ENCODE measurements at places on chromosomes 1 and 21.

DNA sequence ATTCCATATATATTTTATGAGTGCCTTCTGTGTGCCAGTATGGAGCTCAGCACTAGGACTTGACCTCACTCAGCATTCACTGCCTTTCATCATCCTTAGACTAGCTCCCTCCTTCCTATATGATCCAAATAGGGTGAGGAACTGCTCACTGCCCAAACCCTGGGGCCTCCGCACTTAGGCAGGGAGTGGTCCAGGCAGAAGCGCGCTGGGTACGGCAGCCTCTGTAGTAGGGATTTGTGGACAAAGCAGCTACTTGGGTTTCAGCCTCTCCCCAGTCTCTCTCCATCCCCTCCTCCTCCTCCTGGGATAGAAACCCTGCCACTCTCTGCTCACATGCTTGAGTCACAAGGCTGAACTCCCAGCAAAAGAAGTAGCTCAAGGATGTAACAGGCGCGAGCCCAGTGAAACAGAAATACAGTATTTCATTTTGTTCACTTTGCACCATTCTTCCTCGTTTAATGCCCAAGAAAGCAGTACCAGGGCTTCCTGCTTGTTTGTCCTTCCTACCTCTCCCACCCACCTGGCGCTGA, 32.9 kb downstream of the PLEKHA6 start:
- no peak for DNase-seq

GRCh38 chr1:25804244-25804963, 4.4 kb downstream of the SELENON start:
- DNase-seq = no peak

DNA sequence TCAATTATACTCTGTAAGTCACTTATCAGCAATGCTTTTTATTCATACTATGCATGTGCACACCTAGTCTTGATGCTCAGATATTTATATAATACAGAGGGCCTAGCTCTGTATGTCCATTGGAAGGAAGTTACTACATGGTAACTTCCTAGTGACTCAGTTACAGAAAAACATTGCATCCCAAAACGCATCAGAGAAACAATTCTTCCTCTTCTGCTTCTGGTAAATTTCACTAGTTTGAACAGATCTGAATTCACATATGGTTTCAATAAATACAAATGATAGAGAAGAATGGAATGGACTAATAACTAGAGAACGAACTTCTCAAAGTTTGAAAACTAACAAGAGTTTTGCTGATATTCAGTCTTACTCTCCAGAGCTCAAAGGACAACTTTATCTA, 811.3 kb upstream of the ADGRL2 start:
- DNase-seq = no peak

DNA sequence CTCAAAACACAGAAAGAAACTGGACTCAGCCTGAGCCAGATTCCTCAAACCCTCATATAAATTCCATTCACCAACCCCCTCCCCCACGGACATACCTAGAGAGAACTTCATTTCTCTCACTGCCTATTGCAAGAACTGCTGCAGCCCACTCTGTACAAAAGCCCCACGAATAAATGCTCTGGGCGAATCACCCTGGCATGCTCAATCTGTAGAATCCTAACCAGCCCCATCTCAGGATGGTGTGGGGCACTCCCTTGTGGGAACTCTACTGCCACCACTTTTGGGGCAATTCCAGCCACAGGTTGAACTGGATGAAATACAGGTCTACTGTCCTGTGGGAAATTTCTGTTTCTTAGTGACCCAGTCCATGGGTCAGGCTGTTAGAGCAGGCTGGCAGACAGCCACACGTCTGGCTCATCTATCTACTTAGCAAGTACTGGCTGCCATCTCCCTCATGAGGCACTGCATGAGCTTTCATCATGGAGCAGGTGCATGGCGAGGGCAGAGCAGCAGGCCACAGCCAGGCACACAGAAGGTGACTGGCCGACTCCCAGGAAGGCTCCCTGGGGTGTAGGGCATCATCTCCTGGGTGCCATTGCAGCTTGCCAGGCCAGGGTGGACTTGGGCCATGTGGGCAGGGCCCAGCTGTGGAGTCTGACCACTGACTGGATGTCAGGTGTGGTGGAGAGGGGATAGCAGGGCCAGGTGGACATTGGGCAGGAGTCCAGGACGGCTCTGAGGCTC, 1.6 kb upstream of the C1orf35 start:
- DNase-seq = no peak

GRCh38 chr21:36860736-36861594, 105.5 kb downstream of the HLCS start:
- DNase-seq = no peak

GRCh38 chr1:157438146-157438545, 114.2 kb downstream of the FCRL5 start:
- DNase-seq = no peak

DNA sequence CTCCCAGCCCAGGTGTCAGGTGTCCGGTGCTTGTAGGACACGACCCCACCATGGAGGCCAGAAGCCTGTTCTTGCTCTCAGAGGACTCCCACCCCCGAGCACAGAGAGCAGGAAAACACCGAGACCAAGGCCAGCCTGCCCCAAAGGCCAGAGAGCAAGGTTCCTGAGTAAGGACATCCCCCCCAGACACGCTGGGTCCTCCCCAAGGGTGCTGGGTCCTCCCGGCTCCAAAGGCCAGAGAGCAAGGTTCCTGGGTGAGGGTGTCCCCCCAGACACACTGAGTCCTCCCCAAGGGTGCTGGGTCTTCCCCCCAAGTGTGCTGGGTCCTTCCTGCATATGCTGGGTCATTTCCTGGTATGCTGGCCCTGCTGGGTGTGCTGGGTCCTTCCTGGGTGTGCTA, 40.0 kb downstream of the MEGF6 start:
- no peak for DNase-seq

DNA sequence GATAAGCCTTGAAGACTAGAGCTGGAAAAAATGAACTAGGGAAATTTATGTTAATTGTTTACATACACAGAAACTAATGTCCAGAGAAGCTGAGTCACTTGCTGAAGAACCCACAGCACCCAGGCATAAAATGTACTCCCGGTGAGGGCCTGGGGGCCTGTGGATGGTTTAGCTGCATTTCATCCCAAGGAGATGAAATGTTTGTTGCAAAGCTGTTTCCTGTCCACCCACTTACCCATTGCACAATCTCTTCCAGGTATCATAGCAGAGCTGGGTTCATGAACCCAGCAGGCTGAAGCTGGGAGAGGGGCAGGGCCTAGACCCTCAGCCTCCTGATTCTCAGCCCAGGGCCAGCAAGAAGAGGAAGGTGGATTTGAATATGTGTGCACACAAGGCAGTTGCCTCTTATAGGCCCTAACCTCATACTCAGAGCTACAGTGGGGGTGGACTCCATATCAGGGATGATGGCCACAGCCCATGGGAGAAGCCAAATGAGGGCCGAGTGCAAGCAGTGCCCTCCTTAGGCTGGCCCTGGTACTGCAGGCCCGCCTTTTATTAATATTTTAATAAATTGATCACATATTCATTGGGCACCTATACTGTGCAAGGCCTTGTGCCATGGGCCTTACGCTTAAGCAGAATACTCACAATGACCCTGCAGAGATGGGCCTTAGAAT, 110.8 kb downstream of the LACTBL1 start:
- no peak for DNase-seq

GRCh38 chr1:174451408-174451807, 3.6 kb downstream of the GPR52 start:
- DNase-seq = no peak

- DNase-seq = no peak
Measured at GRCh38 chr1:180898441-180899219, 14.1 kb upstream of the KIAA1614 start.

DNA sequence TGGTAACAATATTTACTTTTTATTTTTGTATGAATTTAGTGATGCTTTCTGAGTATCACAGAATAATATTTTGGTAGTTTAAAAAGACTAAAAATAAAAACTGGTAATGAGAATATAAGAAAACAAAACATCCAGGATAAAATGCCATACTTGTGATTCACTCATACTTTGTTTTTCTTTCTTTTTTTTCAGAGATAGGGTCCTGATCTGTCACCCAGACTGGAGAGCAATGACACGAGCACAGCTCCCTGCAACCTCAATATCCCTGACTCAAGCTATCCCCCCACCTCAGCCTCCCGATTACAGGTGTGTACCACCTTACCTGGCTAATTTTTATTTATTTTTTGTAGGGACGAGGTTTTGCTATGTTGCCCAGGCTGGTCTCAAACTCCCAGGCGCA, 64.2 kb upstream of the ADAM30 start:
- DNase-seq = no peak

DNA sequence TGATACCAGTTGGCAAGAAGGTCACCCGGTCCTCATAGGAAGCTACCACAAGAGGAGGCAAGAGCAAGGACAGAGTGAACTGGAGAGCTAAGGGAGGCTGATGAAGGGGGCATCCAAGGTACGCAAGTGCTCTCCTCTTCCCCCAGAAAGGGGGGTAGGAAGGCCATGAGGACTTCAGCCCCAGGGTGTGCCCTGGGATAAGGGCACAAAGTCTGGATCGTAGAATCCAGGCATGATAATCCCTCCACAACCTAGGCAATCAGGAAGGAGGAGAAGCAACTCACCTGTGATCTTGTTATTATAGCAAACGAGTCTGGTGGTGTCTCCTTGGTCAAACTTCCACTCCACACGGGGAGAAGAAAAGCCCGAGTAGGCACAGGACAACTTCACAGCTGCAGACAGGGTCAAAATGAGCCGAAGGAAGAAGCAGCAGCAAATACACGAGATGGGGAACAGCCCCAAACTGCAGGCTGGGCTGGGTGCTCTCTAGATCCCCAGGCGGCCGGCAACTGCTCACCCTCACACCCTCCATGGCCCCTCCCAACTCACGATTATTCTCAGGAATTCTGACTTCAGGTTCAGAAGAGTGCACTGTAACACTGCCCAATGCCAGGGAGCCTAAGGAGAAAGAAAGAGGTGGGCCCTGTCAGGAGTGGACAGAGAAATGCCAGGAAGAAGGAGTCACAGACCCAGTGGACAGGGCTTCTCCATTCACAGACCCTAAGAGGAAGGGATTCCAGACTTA, 20.0 kb downstream of the F11R start:
- no peak for DNase-seq

GRCh38 chr1:54080598-54081049, 27.2 kb downstream of the TCEANC2 start:
- no peak for DNase-seq

Measured in activated CD4-positive, CD25-positive, alpha-beta regulatory T cell (primary cell).